Cardiac septum (tissue), 1 donor: ENCODE measurements at places on chromosomes 12 and 14.

GRCh38 chr12:57173089-57173488 is 25.7 kb upstream of the LRP1-AS start:
- DNase-seq = no peak

GRCh38 chr14:101179691-101180211 is 276.2 kb upstream of the RTL1 start:
- DNase-seq = peak; percentile 67

GRCh38 chr12:15562263-15562662 is 226.9 kb downstream of the EPS8 start:
- DNase-seq = no peak

- DNase-seq = no peak
Measured at GRCh38 chr14:23661542-23661941, 25.4 kb downstream of the DHRS2 start.

- DNase-seq = no peak
Measured at GRCh38 chr12:95593266-95593871, 42.1 kb upstream of the USP44 start.

DNA sequence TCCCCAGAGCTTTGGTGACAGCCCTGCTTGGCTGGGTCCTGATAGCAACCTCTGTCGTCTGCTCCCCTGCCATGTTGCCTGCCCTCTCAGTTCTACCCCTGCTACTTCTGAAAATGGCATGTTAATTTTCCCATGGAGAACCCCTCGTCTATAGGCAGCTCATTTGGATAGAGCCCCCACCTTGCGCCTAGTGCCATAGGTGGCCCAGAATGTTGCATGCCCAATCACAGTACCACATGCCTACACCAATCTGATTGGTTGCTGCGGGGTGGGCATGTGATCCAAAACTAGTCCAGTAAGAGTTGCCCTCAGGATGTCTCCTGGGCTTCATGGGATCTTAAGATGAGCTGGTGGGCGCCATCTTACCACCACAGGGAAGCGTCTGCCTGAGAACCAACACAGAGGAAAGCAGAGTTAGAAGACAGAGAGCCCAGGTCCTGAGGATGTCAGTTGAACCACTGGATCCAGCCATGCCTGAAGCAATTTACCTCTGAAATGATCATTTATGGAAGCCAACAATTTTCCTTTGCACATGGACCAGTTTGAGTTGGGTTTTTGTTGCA is 85.7 kb downstream of the PAPOLA start:
- peak; percentile 65 for DNase-seq

DNA sequence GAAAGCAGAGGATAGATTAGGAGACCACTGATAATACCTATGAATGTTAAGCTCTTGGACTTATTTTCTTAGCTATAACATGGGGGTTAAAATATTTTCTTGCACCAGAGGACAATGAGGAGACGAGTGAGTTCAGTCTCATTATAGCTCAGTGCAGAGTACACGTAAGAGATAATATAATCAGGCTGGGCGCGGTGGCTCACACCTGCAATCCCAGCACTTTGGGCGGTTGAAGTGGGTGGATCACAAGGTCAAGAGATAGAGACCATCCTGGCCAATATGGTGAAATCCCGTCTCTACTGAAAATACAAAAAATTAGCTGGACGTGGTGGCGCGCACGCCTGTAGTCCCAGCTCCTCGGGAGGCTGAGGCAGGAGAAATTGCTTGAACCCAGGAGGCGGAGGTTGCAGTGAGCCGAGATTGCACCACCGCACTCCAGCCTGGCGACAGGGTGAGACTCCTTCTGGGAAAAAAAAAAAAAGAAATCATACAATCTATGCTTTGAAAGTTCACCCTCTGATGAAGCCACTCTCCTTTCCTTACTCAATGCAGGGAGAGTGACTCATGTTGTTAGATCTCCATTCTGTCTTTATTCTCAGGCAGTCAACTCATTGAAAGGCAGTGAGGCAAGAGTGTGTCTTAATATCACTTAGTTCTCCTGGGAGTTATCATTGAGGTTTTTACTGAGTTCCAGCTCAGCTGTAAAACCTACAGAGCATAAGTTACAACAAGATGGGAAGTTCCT is 134.2 kb downstream of the SYNE2 start:
- DNase-seq = no peak

DNA sequence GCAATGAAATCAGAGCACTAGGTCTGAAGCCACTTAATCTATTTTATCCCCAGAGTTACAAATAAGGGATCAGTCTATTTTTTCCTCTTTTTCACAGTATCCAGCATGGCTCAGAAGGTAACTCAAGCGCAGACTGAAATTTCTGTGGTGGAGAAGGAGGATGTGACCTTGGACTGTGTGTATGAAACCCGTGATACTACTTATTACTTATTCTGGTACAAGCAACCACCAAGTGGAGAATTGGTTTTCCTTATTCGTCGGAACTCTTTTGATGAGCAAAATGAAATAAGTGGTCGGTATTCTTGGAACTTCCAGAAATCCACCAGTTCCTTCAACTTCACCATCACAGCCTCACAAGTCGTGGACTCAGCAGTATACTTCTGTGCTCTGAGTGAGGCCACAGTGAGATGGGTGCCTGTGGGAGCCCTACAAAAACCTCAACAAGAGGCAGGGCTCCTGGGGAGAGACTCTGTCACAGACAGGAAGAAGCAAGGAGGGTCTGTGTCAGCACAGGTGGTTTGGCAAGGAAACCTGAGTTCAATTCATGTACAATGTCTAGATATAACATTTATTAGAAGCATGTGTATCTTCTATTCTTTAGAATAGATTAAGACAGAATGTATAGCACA is 334.3 kb upstream of the OR4E1 start:
- DNase-seq = no peak

DNA sequence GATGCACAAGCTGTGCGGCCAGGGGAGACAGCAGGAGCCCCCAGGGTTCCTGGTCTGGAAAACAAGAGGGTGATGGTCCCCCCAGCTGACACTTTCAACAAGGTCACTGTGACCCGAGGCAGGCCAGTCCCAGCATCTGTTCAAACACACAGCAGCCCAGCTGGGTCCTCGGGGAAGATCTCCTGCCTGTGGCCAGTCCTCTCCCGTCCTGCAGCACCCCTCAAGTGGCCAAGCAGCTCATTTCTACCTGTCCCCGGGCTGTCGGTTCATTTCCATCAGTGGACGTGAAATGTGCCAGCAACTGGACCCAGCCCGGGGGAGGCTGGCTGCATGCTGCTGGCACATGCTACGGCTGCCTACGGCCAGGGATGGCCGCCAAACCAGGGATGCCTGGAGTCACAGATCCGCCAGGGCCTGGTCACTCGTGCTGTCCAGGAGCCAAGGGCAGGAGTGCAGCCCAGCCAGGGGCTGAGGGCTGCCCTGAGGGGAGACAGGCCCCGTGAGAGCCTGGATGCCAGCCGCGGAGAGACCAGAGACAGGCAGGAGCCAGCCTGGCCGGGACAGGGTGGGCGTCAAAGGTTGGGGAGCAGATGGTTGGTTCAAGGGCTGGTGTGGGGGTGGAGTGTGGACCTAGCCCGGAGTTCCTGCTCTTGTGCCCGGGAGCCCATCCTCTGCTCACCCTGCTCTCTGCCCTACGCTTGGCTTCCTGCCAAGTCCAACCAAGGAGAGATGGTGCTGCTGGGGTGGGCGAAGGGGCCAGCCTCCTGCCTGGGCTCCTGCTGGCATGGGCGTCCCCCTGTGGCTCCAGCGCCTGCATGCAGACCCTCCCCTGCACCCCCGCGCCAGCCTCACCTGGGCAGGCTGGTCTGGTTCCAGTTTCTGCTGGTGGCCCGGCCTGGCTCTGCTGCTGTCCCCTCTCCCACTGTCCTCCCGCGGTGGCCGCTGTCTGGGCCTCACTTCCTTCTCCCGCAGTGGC is 143.8 kb downstream of the ADGRD1 start:
- DNase-seq = peak; percentile 79

DNA sequence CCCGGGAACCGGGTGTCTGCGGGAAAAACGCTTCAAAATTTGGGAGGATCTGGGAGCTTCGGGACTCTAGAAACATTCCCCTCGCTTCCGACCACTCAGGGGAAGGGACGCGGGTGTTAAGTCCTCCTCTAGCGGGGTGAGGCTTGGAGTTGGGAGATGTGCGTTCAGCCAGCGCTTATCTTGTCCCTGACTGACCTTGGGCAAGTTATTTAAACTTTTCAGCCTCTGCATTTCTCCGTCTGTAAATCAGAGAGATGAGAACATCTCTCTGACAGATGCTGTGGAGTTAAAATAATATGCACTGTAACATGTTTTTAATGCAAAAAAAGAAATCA is 76.9 kb upstream of the ANO4 start:
- DNase-seq = no peak

DNA sequence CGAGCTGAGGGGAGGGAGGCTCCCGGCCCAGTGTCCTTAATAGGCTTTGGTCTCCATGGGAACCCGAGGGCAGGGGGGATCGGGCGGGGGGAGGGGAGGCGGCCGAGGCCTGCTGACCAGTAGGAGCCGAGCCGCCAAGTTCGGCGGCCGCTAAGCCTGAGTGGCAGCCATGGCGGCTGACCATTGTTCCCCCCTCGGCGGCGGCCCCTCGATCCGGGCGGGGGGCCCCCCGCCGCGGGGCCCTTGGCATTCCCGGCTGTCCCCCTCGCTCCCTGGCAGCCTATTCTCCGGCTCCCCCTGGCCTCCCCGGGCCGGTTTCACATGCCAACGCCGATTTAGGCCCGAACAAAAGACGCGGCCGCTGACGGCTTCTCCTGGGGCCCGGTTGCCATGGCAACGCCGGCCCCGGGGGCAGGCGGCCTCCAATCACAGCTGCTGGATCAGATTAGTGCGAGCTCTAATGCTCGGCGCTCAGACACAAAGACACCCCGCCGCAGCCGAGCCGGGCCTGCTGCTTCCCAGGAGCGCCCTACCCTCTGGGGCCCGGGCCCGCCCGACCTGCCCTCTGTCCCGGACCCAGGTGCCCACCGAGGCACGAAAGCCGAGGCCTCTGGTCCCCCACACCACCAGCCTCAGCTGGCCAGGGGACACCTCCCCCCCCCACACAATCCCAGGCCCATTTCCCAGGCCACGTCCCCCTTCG is 7.3 kb downstream of the MSI1 start:
- no peak for DNase-seq

DNA sequence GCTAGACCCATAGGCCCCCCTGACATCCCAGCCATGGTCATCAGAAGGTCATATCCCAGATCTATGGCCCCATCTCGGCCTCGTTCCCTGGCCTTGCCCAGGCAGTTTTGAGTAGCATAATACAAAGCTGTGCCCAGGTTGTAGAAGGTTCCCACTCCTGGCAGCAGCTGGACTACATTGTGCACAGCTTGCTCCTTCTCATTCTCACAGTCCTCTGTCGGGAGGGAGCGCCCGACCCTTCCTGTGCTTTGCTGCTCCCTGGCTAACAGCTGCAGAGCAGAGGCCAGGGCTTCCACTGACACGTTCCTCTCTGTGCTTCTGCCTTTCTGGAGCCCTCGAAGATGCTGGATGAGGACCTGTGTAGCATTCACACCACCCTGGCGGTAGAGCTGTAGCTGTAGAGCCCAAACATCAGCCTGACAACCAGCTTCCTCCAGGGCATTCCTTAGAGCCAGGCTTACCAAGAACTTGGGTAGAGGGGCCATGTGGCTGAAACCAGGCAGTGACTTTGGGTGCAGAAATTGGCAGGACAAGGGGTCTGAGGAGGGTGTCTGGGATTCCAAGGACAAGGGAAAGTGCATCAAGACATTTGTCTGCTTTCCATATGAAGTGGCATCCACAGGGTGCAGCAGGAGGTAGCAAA is 1.0 kb downstream of the APOF start:
- DNase-seq = no peak

- DNase-seq = no peak
Measured at GRCh38 chr14:94341656-94342333, 18.7 kb upstream of the SERPINA6 start.

DNA sequence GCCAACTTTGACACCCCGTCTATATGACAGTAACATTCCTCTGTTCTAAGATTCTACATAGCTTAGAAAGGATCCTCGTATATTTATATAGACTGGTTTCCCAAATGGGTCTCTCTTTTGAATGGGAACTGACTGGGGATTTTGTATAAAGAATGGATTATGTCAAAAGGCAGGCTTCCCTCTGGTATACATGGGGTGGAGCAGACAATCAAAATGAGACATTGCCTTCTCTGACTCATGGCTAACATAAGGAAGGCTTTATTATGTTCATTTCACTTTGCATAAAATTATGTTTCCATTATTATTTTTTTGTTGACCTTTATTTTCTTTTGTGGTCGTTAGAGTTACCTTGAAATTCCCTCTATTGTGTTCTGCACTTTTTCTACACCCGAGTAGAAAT is 211.1 kb downstream of the ALG10B start:
- DNase-seq = no peak

DNA sequence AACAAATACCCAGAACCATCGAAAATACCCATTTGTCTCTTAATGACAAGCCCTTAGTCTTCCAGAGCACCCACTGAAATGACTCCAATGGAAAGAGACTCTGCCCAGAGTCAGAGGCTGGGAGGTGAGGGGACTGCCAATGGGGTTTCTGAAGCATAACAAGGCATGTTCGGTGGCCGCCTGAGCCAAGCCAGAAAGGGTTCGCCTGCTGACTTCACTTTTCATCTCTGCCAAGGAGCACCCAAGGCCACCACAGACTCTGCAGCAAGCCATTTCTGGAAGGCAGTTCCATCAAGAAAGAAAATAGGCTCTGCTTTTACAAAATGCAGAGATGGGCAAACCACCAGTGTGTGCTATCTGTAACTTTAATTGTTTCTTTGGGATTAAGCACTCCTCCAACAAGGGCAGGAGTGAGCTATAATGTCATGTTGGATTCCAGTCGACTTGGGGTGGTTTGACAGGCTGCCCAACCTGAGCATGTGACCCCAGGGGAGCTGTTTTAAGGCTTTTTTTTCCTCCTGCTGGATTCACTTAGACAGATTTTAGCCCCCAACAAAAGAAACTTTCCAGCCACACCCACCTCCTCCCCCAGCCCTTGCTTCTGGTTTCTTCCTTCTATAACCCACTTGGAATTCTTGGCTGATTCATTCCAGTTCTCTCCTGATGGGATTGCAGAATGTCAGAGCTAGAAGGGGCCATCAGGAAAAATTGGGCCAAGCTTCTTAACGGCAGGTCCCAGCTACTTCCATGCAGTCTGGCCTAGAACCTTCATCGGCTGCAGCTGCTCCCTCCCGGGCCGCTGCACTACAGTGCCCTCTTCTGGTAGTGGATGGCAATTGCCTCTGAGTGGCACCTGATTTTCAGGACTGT is 24.1 kb downstream of the CKAP4 start:
- DNase-seq = peak; percentile 91

- DNase-seq = no peak
Measured at GRCh38 chr12:76216585-76217472, 131.4 kb downstream of the BBS10 start.

- no peak for DNase-seq
Measured at GRCh38 chr12:82605115-82605514, 81.6 kb upstream of the TMTC2 start.

DNA sequence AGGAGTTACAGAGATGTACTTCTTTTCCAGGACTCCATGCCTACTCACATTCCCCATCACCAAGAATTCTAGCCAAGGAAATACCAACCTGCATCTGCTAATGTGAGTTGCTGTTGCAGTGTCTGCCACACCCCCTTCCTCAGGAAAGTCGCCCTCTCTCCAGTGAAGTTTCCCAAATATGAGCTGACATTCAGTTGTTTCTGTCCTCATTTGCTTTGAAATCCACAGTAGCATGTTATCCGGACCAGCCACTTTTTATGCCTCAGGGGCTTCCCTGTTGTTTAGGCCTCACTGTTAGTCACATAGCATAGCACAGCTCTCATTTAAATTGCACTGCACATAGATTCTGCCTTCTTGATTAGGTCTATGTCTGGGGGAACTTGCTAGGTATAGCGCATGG is 212.4 kb downstream of the EGLN3 start:
- no peak for DNase-seq
